Amniotic epithelial cell (primary cell): ENCODE measurements at places on chromosomes 7 and 10.
A peak's percentile ranks its signal among the peaks of the same experiment; 100 is the strongest.

GRCh38 chr7:88083883-88084282, 136.0 kb downstream of the SRI start:
- DNase-seq, result no peak

DNA sequence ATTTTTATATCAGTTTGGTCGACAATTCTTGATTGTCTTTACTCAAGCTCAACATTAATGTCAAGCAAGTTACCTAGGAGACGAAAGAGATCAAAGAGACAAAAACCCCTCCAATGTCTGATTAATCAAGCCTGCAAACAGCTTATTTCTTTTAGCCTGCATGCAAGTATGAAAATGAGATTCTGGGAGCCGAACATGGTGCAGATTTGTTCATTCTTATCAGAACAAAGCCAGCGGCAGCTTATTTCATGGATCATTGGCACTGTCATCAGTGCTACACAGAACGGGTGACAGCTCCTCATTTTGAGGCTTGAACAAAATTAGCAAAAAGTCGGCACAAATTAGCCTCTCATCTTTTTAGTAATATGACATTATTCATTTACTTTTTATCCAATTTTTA, 26.5 kb downstream of the FAM204A start:
- DNase-seq, result no peak

DNA sequence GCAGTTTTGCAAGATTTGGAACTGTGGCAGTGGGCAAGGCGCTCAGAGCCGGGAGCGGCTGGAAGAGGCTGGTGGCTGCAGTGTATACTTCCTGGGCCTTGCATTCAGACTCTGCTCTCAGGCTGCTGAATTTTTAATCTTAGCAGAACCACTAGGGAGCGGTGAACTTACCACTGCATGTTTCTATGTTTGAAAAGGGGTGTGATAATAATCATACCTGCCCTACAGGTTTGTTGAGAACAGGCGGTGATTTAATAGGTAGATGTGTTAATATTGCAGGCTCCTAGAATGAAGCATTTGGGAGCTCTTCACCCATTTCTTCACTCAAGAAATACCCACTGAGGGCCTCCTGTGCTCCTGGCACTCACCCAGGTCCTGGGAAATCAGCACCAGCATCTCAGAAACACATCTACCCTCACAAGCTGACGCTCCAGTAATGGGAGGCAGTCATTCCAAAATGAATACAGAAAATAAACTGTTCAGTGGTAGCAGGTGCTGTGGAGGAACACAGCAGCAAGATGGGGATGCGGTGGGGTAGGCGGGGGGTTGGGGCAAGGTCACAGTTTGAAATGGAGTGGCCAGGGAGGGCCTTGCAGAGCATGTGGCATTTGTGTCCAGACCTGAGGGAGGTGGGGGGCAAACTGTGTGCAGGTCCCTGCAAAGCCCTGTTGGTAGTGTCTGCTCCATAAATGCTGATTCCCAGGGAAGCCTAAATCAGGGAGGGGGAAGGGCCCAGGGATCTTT, 41.0 kb downstream of the VWA2 start:
- DNase-seq, result no peak

GRCh38 chr10:43137717-43138020, 576 bp upstream of the CSGALNACT2 start:
- peak; percentile 64 for DNase-seq

DNA sequence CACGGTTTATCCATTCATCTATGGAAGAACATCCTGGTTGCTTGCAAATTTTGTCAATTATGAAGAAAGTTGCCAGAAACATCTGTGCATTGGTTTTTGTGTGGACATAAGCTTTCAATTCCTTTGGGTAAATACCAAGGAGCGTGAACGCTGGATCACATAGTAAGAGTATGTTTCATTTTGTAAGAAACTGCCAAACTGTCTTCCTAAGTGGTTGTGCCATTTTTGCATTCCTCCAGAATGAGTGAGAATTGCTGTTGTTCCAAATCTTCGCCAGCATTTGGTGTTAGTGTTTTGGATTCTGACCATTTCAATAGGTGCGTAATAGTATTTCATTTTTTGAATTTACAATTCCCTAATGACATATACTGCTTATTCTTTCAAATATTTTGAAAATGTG, 155.3 kb upstream of the FRMD4A start:
- DNase-seq, result no peak

DNA sequence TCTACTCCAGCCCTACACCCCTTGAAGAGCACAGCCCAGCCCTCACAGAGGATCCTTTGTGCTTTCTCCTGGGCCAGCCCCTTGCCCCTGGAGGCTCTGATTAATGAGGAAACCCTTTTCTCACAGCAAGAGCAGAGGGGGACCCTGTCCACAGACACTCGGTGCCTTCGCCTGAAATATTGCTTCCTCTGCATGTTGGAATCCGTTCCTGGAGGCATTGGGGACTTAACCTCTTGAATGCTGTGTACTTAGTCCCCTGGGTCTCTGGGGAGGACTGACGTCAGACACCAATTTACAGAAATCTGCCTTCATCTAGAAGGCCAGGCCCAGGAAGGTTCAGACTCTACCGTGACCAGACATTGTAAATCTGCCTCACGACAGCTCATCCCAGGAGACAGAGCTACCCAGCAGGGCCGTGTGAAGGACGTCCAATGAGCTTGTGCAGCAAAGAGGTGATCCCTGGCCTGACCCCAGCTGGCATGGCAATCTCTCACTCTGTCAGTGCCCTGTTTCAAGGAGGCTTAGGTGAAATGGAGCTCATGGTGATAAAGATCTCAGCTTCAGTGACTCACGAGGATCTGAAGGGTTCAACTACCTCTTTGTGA, 8.1 kb upstream of the TMEM72 start:
- DNase-seq, result peak; percentile 7

GRCh38 chr7:150968734-150969372, 9.3 kb downstream of the KCNH2 start:
- DNase-seq, result no peak

- DNase-seq, result no peak
Measured at GRCh38 chr7:148337246-148337965, 253.2 kb upstream of the C7orf33 start.

DNA sequence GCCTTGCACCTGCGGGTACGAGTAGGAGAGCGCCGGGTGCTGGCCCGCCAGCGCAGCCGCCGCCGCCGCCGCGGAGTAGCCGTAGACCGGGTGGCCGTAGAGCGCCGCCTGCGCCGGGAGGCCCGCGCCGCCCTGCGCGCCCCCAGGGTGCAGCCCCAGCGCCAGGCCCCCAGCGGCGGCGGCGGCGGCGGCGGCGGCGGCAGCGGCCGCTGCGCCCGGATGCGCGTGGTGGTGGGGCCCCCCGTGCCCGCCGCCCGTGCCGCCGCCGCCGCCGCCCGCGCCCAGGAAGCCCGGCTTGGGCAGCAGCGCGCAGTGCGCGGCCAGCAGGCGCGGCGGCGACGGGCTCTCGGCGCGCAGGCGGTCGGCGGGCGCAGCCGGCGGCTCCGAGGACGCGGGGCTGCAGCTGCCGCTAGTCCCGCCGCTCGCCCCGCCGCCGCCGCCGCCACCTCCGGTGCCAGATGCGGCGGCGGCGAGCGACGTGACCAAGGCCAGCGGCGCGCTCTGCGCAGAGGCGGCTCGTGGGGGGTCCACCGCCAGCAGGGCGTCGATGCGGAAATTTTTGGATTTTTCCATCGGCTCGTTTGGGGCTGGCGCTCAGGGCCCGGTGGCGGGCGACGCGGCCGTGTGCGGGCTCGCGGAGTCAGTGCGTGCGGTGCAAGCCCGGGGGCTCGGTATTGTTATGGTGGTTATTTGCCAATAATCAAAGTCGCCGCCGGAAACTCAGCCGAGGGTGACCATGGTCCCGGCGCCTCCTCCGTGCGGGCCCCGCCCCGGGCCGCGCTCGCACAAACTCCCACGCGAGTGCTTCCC, 480 bp downstream of the MNX1 start:
- DNase-seq, result no peak

DNA sequence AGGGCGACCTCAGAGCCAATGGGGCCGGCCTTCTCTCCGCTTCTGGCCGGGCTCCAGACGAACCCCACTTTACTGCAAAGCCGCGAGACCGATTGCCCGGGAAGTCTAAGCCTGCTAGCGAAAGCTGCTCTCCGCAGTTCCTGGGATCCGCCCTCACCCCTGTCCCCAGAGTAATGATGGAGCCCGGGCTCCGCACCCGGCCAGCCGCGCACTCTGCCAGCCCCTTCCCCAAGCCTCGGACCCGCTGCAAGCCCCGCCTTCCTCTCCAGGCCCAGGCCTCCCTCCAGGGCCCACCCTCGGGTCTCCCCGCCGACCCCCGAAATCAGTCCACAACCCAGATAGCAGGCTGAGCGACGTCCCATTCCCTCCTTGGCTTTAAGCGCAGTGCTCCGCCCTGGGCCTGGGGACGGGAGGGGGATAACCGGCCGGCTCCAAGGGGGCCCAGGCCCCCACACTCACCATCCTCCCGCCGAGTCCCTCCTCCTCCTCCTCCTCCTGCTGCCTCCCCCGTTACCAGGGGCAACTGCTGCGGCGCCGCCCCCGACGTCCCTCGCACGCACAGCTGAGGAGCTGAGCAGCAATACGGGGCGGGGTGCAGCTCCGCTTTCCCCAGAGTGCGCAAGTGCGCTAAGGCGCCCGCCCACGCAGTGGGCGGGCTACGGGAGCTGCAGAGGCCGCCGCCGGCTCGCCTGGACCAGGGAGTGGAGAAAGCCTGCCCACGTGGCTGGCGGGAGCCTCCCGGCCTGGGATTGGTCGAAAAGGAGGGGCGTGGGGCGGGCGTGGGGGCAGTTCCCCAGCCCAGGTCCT, at the start of gene ARL3:
Gene ARL3 (minus strand): TSS at position 584 of the 807 bp plus-strand sequence. CDS start 122 bp downstream, at position 462.
- peak; percentile 98 for DNase-seq

- DNase-seq, result peak; percentile 62
Measured at GRCh38 chr10:16853201-16853600, 36.0 kb upstream of the RSU1 start.

GRCh38 chr7:91436655-91437054, 172.4 kb downstream of the FZD1 start:
- DNase-seq, result no peak

GRCh38 chr10:118106426-118106825, 59.7 kb upstream of the RAB11FIP2 start:
- DNase-seq, result peak; percentile 7

DNA sequence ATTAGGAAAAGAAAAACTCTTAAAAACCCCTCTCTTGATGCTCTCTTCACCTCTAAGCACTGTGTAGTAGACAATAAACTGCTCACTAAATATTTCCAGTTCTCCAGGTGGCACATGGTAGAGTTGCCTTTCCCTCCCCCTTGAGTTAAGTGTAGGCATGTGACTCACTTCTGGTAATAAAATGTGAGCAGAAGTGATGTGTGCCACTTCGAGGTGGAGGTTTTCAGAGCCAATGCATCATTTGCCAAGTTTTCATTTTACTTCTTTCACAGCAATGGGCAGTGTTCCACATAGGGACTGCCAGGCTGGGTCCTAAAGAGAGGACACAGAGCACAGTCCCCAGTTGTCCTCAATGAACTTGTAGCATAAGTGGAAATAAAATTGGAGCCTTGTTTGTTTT, 131.6 kb upstream of the NPY start:
- DNase-seq, result peak; percentile 17

DNA sequence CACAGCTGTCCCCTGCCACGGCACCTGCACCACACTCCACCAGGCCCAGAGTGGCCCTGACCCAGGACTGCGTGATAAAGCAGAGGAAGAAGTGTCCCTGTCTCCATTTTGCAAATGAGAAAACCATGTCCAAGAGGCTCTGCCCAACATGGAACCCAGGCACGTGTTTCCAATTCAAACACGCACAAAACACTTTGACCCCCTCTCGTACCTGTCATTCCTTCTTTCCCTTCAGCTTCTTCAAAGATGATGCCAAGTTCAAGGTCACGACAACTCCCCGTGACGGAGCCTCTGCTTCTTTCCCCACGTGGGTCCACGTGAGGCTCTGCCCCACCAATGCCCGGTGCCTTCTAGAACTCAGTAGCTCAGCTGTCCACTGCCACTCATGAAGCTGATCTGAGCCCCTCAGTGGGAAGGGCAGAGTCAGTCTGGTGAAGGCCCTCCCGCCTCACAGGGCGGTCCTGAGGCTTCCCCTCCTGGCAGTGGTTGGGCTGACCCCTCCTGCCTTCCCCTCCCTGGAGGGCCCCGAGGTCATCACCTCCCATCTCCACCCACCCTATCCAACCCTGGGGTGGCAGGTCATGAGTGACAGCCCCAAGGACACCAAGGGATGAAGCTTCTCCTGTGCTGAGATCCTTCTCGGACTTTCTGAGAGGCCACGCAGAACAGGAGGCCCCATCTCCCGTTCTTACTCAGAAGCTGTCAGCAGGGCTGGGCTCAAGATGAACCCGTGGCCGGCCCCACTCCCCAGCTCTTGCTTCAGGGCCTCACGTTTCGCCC, 19.0 kb downstream of the CALML5 start:
- no peak for DNase-seq

DNA sequence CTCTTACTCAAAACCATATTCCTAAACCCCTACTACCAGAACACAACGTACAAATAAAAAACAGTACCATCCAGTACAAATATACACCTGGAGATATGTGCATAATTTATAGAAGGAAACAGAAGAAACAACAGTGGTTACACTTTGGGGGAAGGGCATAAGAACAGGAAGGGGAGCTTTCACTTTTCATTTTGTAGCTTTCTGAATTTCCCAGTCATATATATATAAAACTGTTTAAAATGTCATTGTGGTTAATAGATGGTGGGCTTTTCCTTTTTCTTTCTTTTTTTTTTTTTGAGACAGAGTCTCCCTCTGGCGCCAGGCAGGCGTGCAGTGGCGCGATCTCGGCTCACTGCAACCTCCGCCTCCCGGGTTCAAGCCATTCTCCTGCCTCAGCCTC, 47.2 kb downstream of the MALSU1 start:
- no peak for DNase-seq

- no peak for DNase-seq
Measured at GRCh38 chr10:13810568-13810967, 223.8 kb downstream of the PRPF18 start.

DNA sequence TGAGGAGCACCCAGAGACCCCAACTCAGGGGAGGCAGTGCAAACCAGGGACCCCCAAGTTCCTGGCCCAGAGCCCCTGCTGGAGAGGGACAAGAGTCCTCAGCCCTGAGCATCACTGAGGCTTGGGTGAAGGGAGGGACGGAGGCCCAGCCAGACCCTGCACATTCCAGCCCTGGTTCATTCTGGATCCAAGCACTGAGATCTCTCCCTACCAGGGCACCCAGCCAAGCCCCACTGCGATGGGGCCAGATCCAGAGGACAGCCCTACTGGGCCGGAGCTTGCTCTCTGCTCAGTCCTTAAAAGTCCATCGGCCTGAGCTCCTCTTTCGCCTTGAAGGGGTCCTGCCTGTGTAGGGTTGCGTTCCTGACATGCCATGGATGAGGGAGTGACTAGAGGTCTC, 40.5 kb upstream of the RABGEF1 start:
- DNase-seq, result no peak

GRCh38 chr10:87092861-87093631, 1.6 kb downstream of the GLUD1 start:
- DNase-seq, result peak; percentile 41
